ENCODE measurements at places on chromosomes 1 and 21.

DNA sequence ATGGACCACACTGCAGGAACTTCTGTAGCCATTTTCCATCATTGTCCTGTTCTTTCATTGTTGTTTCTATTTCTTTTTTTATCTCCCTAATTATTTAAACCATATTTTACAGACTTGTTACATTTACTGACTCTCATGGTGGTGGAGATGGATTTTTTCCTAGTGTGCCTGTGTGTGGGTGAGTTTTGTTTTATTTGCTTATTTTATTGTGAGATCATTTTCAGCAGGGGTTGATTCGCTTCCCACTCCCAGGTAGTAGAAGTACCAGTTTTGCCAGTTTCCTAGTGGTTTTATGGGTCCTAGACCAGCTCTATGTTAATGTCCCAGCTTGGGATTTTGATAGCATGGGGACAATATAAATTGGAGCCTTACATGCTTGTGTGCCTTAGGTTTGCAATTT lies 80.0 kb upstream of the BACH1 start:
- DNase-seq, result no peak

DNA sequence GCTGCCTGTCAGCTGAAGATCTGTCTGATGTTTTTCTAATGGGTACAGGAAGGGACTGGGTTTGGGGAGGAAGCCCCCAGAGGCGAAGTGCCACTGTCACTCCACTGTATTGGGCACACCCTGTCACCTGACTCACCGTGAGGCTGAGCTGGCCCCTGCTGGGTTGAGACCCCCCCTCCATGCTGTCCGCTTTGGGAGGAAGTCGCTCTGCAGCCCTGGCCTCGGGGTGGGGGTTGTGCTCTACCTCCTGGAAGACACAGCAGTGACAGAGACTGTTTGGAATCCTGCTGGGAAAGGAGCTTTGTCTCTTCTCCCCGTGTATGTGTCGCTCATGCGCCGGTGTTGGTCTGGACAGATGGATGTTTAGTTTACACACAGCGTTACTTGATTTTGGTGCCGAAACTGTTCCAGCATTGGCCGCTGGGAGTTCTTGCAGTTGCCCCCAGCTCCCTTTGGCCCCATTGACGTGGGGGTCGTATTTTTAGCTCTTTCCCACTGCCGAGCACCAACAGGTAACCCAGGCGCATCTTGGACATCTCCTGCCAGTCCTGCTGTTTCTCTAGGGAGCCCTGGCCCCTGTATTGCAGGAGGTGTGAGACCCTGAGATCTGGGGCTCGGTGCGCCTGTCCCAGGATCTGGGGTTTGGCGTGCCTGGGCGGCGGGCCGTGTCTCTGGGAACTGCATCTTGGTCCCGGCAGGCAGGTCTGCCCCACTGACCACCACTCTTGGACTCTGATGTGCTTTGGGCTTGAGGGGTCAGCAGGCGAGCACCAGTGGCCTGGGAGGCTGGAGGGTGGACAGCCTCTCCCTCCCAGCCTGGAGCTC lies 30.3 kb downstream of the SLX9 start:
- no peak for DNase-seq

- no peak for DNase-seq
Observed at GRCh38 chr1:239706245-239706892, 320.0 kb downstream of the CHRM3 start.

DNA sequence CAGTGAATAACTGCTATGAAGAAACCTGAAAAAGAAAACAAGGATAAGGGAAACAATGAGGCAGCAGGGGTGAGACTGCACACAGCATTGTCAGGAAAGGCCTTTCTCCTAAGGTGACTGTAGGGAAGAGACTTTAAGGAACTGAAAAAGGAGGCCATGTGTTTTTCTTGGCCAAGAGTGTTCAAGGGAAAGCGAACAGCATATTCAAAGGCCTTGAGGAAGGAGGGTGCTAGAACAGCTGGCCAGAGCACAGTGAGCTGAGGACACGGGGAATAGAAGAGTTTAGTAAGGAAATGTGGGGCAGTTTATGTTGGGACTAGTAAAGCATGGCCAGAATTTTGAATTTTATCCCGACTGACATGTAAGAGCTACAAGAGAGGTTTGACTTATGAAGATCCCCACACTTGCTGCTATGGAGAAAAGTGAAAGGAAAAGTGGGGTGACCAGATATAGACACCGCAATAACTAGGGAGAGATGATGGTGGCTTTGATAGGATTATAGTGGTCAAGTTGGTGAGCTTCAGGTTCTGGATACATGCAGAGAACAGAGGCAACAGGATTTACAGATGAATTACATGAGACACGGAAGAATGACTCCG lies 1.4 kb downstream of the RWDD2B start:
- no peak for DNase-seq

DNA sequence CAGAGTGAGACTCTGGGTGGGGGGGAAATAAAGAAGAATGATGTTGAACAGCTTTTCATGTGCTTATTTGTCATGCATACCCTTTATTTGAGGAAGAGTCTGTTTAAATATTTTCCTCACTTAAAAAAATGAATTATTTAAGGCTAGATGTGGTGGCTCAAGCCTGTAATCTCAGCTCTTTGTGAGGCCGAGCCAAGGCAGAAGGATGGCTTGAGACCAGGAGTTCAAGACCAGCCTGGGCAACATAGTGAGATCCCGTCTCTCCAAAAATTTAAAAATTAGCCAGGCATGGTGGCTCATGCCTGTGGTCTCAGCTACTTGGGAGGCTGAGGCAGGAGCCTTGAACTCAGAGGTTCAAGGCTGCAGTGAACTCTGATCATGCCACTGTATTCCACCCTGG lies 25.4 kb downstream of the SLC30A1 start:
- DNase-seq, result no peak

DNA sequence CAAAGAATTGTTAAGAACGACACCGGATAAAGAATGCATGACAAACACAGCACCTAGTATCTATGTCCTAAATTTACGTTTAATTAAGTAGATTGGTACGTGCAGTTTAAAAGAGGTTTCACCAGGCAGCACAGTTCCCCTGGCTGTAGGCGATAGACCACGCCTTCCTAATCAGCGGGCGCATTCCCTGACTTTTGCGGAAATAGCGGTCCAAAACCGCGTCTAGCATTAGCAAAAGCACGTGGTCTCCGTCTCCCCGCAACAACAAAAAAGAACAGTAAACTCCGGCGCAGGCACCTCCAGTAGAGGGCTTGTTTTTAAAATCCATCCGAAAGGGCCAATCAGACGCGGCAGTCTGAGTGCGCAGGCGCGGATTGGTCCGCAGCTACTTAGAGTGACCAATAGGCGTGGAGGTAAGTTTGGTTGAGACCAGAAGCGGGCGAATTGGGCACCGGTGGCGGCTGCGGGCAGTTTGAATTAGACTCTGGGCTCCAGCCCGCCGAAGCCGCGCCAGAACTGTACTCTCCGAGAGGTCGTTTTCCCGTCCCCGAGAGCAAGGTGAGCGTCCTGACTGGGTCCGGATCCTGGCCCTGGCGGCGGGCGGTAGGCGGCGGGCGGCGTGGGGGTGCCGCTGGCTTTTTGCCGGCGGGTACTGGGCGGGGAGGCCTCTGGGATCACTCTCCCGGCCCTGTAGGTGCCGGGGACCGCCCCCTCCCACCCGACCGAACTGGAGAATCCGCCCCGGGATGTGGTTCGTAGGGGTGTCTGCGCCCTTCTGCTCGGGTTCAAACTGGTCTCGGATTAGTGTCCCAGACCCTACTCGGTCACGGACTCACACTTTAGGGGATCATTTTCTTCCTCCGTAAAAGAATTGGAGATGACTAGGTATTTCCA lies at the start of gene CENPF:
CENPF (plus strand) TSS at position 432 of the 894 bp plus-strand sequence. CDS start 10,560 bp downstream, outside the sequence.
- peak; percentile 81 for DNase-seq

GRCh38 chr1:16164213-16165072 lies 8.6 kb upstream of the EPHA2 start:
- DNase-seq, result no peak

GRCh38 chr1:13702425-13703127 lies 2.6 kb downstream of the PRDM2 start:
- DNase-seq, result no peak

DNA sequence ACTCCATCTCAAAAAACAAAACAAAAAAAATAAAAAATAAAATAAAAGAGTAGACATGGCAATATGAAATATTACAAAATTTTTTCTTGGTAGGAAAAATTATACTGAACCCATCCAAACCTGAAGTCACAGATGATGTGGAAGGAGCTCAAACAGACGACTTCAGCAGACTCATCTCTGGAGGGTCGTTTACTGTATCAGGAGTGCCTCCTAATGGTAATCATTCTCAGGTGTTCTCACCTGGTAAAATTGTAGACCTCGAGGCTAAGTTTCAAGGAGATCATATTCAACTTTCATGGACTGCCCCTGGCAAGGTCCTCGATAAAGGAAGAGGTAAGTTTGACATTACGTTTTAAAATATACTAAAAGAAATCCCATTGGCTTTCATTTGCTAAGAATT lies 54.3 kb upstream of the SH3GLB1 start:
- DNase-seq, result no peak

DNA sequence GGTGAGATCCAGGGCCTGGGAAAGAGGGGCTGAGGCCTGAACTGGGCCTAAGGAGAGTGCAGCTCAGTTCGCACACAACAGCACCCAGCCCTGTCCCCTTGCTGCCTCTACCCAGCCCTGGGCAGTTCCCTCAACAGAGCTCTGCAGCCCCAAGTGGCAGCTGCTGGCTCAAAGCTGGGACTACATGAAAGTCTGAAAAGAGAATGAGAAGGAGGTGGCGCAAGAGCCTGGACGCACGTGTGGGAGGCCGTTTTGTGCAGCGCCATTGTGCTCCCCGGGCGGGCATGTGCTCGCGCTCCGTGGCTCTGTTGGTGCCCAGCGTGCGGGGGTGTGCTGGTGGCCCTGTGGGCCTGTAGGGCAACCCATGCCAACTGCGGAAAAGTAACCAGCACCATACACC lies 10.3 kb downstream of the GPR37L1 start:
- DNase-seq, result no peak

- no peak for DNase-seq
Observed at GRCh38 chr1:6414881-6415626, 4.7 kb downstream of the HES2 start.

DNA sequence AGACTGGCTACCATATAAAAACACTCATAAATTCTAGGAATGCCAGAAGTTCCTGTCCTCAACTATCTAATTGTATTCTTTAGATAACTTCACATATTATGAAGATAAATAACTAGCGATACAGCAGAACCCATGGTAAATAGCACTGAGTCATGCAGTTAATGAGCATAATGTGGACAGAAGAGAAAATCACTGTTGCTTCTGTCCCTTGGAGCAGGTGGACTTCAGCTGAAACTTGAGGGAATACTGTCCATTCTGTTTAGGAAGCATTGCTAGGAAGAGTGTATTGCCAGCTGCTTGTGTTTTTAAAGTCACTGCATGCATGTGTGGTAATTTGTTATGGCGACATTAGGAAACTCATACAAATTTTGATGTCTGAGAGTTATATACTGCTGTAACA lies 854.4 kb downstream of the LTN1 start:
- no peak for DNase-seq

DNA sequence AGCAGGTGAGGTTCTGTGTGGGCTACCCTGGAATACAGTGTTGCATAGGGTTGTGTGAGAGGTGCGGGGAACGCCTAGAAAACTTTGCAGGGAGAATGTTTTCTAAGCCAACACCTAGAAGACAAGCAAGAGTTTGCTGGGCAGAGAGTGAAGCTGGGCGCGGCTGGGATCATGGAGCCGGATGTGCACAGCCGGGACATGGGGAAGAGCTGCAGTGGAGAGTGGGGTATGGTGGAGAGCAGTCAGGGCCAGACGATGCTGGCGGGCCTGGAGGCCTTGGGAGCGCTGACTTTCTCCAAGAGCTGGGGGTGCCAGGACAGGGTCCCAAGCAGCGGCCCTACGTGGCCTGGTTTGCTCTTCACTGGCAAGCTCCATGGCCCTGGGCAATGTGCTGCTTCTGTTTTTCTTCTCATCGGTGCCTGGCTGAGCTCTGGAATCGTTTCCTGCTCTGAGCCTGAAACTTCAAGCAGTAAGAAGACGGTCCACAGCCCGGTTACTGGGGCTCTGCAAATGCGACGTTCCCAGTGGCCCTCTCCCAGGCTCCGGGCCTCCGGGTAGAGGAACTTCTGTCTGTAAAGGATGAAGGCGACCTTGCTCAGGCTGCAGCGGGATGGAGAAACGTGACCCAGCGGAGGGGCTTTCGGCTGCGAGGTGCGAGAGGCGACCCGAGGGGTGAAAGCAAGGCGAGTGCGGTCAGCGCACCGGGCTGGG lies 51.9 kb upstream of the CD34 start:
- DNase-seq, result no peak

DNA sequence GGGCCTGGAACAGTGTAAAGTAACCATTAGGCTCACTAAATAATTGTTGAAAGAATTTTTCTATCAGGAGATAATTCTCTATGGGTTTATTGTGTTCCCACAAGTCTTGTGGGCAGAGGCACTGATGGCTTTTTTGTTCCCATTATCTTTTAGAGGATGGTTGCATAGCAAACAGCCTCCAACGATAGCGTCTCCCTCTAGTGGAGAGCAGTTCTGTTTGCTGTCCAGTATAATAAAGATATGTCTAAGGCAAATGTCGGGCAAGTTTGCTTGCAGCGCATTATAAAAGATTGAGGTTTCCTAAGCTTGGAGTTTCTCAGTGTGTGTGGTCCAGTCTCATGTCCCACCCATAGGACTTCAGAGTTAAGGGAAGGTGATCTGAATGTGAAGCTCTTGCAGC lies 1.3 kb upstream of the SLC6A17 start:
- no peak for DNase-seq

- no peak for DNase-seq
Observed at GRCh38 chr21:31318971-31319370, 25.1 kb downstream of the TIAM1 start.

DNA sequence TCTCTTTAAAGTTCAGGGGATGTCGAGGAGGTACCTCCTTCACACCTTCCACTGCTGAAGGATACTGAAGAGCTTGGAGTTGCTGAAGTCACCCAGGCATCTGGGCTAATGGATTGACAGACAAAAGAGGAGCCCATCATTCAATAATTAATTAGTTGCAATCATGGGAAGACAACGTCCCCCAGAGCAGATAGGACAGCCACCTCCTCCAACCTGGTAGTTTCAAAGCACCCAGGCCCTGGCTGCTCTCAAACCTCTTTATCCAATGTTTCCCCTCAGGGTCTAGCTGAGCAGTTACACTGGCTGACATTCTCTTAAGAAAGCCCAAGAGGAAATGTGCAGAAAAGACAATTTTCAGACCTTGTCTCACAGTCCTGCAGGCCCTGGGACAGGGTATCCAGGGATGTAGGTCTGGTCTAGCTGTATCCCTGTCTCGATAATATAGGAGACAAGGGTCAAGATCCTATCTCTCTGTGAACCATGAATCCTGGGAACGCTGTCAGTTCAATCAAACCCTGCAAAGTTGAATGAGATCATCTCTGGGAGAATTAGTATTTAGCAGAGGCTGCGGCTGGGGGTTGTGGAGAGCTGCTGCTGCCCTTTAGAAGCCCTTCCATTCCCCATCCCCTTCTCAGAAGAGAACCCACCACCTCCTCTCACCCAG lies 1.1 kb downstream of the TSPAN2 start:
- DNase-seq, result no peak
